ENCODE measurements at places on chromosomes 3 and 15. TPM values are rescaled to one million over a fixed set of nuclear protein-coding genes. Genes with fewer than 3 reads are reported as not detected.

HYAL1 gene
- total RNA-seq = 0.29 TPM

PPP1R14D gene
- total RNA-seq = not detected

DTX3L gene
- total RNA-seq = 44.0 TPM

CISH gene
- total RNA-seq = 204 TPM

GOLGA6B gene
- not detected for total RNA-seq

CEP19 gene
- total RNA-seq = 4.5 TPM

BCHE gene
- not detected for total RNA-seq

CAMP gene
- not detected for total RNA-seq

CKMT1B gene
- total RNA-seq = 0.32 TPM

SOX14 gene
- total RNA-seq = not detected

- ATAC-seq = no peak
Measured at GRCh38 chr15:99095626-99096025, 9.3 kb upstream of the SYNM start.

DNA sequence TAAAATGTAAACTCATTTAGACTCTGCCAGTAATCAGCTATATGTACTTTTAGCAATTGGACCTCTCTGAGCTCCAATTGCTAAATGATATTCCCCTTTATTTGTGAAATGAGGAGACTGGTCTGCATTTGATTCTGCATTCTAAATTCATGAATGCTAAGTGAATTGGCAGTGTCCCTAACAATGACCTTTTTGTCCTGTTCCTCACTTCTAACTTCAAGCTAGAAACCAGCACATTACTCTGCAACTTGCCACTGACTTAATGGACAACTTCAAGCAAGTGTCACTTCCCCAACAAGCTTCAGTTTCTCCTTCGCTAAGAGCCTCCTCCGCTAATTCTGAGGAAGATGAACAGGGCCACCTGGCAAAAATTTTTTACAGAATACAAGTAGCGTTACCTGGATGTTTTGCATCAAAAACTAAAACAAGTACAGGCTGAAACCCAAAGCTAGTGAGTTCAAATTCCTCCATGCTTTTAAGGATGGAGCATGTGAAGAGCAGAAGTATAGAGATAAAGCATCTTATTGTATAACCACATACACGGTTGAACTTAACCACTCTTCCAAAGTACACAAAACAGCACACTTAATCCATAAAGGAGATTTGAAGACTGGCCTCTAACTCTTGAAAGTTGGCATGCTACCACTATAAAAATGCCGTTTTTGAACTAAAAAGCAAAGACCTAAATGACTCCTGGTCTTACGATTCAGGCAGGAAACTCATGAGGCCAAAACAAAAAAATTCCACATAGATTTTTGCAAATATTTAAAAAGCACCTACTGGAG is 207.6 kb downstream of the MAGI1 start:
- ATAC-seq = no peak

DNA sequence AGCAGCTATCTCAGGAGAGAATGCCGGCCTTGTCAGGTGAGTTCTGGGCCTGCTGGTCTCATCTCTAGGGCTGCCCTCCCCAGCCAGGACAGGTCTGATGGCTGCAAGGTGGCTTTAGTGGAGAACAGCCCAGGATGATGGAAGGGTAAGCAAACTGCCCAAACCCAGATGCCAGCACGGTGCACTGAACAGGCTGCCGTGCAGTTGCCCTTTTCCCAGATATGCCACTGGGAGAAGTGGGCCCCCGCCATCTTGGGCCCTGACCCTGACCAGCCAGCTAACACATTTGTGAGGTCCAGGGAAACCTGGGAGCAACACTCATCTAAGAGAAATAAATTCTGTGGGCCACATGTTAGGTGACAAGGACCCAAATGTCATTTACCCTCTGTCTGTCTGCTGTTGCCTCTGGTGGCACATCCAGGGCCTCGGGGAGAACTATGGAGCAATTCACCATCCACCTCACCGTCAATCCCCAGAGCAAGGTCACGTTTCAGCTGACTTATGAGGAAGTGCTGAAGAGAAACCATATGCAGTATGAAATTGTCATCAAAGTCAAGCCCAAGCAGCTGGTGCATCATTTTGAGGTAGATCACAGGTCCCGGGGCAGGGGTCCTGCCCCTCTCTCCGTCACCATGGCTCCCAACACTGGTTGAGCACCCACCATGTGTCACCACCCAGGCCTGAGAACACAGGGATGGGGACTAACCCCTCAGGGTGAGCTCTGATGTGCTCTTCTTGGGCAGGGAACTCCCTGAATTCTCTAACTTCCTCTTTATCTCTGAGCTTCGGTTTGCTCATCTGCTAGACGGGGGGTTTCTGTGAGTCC is 1.8 kb downstream of the ITIH1 start:
- no peak for ATAC-seq

GRCh38 chr15:76996076-76996525 is 1.2 kb downstream of the PSTPIP1 start:
- no peak for ATAC-seq

DNA sequence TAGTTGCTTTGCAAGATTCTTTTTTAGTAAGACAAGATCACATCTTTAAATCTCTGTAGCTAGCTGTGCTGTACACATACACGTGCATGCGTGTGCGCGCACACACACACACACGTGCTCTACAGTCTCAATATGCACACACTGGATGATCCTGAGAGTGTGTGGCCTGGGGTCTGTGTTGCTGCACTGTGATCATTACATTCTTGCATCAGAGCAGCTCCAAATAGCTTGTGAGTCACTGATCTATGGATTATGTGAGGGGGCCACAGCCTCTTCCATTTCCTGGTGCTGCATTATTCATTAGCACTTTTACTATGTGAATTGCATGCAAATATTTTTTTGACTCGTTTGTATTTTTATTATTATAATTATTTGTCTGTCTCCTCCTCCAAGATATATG is 34.6 kb downstream of the MCTP2 start:
- ATAC-seq = no peak

- ATAC-seq = no peak
Measured at GRCh38 chr3:161415506-161416231, 44.4 kb upstream of the SPTSSB start.

- no peak for ATAC-seq
Measured at GRCh38 chr3:139619484-139619883, 58.3 kb downstream of the NMNAT3 start.

DNA sequence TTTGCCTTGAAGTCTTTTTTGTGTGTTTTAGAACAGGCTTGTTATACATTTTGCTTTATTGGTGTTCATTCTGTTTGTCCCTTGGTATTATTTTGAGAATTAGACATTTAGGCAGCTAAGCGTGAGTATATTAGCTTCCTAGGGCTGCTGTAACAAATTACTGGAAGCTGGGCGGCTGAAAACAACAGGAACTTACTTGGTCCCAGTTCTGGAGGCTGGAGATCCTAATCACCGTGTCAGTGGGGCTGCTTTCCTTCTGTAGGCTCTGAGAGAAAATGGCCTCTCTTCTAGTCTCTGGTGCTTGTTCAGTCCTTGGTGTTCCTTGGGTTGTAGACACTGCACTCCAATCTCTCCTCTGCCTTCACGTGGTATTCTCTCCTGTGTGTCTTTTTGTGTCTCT is 142.3 kb downstream of the KLHL25 start:
- ATAC-seq = no peak

DNA sequence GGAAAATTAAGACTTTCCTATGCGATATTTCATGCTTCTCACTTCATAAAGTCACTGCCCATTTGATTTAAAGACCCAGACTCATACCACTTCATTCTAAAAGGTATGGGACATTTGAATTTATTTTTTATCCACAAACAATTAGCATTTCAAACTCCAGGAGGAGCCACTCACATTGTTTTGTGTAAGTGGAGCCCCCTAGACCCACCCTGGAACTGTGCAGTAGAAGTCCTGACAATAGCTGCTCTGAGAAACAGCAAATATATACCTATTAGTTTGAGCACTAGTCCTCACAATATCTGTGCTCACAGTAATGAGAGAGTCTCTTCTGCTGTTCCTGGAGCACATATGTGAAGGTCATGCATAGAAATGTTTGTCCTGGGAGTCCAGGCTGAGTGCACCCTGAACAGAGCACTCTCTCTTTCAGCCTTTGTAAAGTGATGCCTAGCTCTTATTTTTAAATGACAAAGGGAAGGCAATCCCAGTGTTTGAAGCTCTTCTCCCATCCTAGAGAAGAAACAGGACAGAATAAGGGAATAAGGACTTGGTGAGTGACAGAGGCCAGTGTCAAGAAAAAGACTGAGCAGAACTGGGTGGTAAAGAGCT is 127.5 kb upstream of the STRIT1 start:
- ATAC-seq = no peak

- no peak for ATAC-seq
Measured at GRCh38 chr15:68019814-68020525, 34.1 kb upstream of the PIAS1 start.

DNA sequence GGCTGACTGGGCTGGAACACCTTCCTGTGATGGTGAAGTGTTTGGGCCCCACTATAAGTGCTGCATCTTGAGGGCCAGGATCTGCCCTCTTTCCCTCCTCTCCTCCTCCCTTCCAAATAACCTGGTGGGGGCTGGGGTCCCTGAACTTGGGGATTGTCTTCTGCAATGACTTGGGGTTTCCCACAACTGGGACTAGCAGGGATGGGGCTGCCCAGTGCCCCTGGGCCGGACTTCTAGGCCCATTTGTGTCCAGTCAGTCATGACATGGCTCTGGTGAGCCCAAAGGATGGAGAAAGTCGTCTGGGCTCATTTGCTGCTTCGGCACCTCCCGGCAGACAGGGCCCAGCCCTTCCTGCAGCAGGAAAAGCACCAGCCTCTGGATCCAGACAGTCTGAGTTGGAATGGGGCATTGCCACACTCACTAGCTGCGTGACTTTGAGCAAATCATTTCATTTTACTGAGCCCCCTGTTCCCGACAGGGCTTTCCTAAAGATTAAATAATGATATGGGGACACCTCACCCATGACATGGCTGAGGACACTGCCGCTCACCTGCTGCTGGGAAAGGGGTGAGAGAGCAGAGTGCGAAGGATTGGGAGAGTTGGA is 113.2 kb downstream of the DNAJB8 start:
- no peak for ATAC-seq

- ATAC-seq = no peak
Measured at GRCh38 chr15:94610485-94610884, 379.1 kb downstream of the MCTP2 start.

DNA sequence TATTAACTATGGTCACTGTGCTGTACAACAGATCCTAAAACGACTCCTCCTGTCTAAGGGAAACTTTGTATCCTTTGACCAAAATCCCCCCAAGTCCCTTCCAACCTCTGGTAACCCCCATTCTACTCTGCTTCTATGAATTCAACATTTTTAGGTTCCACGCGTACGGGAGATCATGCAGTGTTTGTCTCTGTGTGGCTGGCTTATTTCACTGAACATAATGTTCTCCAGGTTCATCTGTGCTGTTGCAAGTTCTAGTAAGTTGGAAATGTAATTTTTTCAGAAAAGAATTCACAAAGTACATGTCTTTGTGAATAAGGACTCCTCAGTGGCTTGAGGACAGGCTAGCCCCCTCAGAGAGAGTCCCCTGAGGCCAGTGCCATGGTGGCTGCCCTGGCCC is 66.1 kb downstream of the ATP10A start:
- ATAC-seq = no peak

DNA sequence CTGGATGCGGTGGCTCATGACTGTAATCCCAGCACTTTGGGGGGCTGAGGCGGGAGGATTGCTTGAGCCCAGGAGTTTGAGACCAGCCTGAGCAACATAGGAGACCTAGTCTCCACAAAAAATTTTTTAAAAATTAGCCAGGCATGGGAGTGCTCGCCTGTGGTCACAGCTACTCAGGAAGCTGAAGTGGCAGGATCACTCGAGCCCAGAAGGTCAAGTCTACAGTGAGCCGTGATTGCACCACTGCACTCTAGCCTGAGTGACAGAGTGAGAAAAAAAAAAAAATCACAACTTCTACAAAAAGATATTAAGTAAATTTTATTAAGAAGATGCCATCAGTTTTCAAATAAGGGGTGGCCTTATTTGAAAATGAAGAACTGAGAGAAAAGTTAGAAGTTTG is 11.9 kb upstream of the PLA2G4D start:
- ATAC-seq = no peak

- ATAC-seq = no peak
Measured at GRCh38 chr3:182451871-182452270, 341.4 kb upstream of the ATP11B start.

- ATAC-seq = no peak
Measured at GRCh38 chr3:8996681-8997121, 33.4 kb upstream of the RAD18 start.

DNA sequence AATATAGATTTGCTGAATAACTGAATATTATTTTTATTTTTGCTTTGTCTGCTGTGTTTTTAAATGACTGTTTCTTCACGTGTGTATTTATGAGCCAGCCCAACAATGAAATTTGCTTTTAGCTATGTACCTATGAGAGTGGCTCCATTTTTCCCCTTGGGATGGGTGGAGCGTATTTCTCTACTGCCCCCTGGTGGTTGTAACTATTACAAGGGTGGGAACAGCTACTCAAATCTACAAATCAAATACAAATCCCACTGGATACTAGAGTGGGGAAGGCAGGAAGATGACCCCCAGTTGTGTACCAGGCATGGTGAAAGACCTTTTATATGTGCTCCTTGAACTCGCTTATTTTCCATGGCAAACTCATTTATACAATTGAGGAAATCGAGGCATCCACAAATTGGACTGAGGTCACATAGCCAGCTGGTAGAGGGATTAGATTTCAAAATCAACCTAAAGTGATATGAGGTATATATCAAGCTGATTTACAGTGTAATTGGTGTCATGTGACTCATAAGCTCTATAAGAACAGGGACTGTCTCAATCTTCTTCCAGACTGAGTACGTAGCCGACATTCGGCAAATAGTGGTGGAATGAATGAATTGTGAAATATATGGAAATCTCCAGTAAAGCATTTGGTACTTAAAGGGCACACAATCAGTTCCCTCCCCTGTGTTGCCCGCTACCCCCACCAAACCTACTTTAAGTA is 69.5 kb upstream of the VEPH1 start:
- ATAC-seq = peak; percentile 35

- ATAC-seq = no peak
Measured at GRCh38 chr3:126746395-126747177, 42.5 kb downstream of the CHCHD6 start.

DNA sequence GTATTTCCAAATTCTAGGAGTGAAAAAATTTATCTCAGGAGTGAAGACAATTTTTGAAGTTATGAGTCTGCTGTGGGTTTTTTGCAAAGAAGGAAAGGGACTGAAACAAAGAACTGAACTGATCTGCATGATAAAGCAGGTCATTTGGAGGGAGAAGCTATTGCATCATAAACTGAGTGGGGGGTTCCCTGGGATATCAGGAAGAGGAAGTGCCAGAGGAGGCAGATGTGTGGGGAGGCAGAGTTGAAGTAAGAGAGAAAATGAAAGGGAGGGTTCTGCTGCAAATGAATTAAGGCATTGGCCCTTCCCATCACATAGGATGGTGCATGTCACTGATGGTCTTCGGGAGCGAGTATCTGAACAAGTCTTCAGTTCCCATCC is 379.2 kb downstream of the VPS13C start:
- no peak for ATAC-seq
